Fibroblast of skin of left biceps (primary cell): ENCODE measurements at places on chromosomes 1 and 21.

GRCh38 chr1:197197430-197197997, 51.0 kb upstream of the ASPM start:
- DNase-seq: no peak

- no peak for DNase-seq
Observed at GRCh38 chr1:24803987-24804530, 58.8 kb downstream of the CLIC4 start.

DNA sequence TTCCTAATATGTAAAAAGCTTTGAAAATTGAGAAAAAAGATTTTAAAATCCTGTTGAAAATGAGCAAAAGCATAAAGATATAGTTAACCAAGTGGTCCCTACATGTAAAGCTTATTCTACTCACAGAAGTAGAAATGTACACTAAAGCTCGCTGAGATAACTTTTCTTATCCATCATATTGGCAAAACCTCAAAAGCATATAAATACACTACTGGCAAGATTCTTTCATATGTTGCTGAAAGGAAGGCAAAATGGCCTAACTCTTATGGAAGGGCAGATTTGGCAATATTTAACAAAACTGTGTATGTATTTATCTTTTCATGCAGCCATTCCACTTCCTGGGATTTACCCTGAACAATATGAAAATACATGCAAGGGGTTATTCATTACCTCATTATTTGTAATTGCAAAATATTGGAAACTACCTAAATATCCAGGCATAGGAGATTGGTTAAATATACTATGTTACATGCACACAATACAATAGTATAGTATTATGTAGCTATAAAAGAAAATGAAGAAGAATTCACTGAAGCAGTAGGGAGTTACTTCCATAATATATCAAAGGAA, 43.2 kb upstream of the LYPLAL1 start:
- no peak for DNase-seq

- no peak for DNase-seq
Observed at GRCh38 chr1:1914101-1914970, 724 bp upstream of the CALML6 start.

DNA sequence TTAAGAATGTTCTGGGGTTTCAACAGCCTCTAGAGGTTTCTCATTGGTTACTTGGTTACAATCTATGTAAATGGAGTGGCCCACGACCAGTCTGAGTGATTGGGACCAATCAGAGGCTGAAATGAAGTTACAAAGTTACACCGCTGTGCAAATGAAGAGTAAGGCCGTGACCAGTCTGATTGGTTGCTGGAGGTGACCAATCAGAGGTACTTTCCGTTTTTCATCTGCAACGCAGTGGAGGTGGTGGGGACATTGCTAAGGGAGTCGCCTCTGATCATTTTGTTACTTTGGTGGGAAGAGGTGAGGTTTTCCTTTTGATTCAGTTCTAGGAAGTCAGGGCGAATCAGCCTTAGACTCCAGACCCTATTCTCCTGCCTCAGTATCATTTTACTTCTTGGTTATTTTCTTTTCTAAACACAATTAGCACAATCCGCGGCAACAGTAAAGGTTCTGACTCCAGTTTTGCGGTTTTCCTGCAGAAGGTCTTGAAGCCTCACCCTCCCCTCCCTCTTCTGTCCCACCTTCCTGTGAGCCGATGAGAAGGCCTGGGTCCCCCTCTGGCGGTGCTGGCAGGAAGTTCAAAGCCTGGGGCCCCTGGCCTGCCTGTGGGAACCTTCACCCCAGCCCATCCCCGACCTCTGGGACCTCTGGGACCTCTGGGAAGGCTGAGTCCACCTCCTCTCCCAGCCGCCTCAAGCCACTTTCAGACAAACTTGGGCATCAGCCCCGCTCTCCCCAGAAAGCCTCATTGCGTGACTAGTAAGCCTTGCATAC, 38.7 kb upstream of the TTC34 start:
- no peak for DNase-seq
